ENCODE measurements at places on chromosomes 13 and 19. TPM values are rescaled to one million over a fixed set of nuclear protein-coding genes. Genes with fewer than 3 reads are reported as not detected.

Gene S1PR5
- total RNA-seq = 10.4 TPM

Gene ETFB
- 50.3 TPM for total RNA-seq

Gene ETV2
- total RNA-seq = not detected

Gene GPALPP1
- total RNA-seq = 21.7 TPM

Gene MBD3L3
- total RNA-seq = not detected

Gene C13orf46
- under 0.01 TPM for total RNA-seq

Gene CGB2
- not detected for total RNA-seq

Gene ABHD17A
- 68.9 TPM for total RNA-seq

Gene ZNF177
- total RNA-seq = 0.21 TPM

Gene FPR2
- total RNA-seq = not detected

Gene OR7C1
- total RNA-seq = under 0.01 TPM

Gene VSTM2B
- total RNA-seq = not detected

Gene ZNF382
- 5.3 TPM for total RNA-seq

Gene ZNF497
- total RNA-seq = 2.1 TPM

Gene GSX1
- total RNA-seq = not detected

Gene CEACAM19
- 1.7 TPM for total RNA-seq

Gene CBY2
- not detected for total RNA-seq

Gene ZNF491
- total RNA-seq = 0.72 TPM

Gene GPC6
- 16.6 TPM for total RNA-seq

Gene SOX1
- not detected for total RNA-seq

Gene SLC7A1
- 30.4 TPM for total RNA-seq

Gene FBXL12
- 7.0 TPM for total RNA-seq

Gene NTF4
- total RNA-seq = 8.0 TPM

Gene CYP4F2
- 1.7 TPM for total RNA-seq

Gene ANGPTL8
- not detected for total RNA-seq

Gene LYL1
- total RNA-seq = 0.72 TPM

Gene SERTM1
- not detected for total RNA-seq

Gene ZNF471
- total RNA-seq = 2.4 TPM

Gene KLF5
- 59.3 TPM for total RNA-seq

Gene PDCD2L
- total RNA-seq = 47.0 TPM

Gene RAB8A
- 32.0 TPM for total RNA-seq

Gene ZNF729
- not detected for total RNA-seq

Gene PABPC3
- total RNA-seq = under 0.01 TPM

Gene SLC25A41
- 0.21 TPM for total RNA-seq
